ENCODE measurements at places on chromosomes 4 and X.

- DNase-seq = no peak
These were observed 25.8 kb downstream of the OTUD4 start for GRCh38 chr4:145154573-145154972.

DNA sequence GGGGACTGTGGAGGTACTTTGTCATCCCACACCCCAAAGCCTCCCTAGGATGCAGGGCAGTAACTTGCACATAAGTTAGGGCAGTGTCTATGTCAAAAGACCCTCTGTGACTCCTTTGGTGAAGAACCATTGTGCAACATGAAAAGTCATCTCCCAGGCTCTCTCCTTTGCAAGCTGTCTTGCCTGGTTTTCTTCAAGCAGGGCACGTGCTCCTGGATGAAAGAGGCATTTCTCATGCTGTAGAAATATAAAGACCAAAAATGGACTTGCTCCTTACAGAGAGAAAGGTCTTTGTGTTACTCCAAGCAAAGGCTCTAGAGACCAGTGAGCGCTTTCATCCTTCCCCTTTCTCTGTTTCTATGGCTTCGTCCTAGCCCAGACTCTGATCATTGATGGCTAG, 44.9 kb downstream of the PLAC1 start:
- no peak for DNase-seq

DNA sequence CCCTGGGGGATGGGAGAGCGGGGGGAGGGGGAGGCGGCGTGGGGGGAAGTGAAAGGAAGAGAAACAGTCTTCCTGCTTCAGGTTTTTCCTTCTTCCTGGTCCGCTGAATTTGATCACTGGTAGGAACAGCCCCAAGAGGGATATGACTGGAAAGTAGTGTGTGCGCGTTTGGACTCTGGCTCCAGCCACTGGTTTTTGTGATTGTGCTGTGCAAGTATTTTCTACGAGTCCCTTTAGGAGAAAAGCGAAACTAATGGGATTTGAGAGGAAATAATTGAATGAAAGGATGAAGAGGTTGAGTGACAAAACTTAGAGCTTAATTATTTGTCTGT, 836 bp downstream of the PRRG1 start:
- no peak for DNase-seq

DNA sequence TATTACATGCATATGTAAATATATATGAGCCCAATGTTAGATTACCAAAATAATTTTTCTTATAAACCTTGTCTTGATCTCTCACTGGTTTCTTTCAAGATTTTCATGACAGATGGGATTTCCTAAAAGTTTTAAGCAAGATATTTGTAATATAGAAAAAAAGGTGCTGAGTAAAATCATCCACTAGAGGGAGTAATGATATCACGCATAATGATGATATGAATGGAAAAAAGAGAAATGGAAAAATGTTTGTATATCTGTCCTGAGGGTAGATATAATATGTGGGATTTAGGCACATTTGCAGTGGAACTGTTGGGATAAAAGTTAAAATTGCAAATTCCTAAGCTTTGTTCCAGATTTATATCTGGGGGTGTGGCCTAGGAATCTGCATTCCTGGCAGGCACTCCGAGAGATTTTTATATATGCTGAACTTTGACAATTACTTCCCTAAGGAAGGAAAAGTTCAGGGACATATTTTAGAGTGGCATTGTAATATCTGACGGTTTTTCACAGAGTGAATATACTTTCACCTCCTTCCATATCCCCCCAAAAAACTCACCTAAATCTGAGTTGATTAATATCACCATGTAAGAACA, 60.5 kb downstream of the TMA16 start:
- no peak for DNase-seq

- DNase-seq = no peak
These were observed 104.3 kb upstream of the RAPGEF2 start for GRCh38 chr4:158998624-158999023.

GRCh38 chr4:17165286-17165685, 266.8 kb upstream of the LDB2 start:
- DNase-seq = no peak

GRCh38 chr4:15149839-15150592, 147.7 kb downstream of the CPEB2 start:
- peak; percentile 32 for DNase-seq

DNA sequence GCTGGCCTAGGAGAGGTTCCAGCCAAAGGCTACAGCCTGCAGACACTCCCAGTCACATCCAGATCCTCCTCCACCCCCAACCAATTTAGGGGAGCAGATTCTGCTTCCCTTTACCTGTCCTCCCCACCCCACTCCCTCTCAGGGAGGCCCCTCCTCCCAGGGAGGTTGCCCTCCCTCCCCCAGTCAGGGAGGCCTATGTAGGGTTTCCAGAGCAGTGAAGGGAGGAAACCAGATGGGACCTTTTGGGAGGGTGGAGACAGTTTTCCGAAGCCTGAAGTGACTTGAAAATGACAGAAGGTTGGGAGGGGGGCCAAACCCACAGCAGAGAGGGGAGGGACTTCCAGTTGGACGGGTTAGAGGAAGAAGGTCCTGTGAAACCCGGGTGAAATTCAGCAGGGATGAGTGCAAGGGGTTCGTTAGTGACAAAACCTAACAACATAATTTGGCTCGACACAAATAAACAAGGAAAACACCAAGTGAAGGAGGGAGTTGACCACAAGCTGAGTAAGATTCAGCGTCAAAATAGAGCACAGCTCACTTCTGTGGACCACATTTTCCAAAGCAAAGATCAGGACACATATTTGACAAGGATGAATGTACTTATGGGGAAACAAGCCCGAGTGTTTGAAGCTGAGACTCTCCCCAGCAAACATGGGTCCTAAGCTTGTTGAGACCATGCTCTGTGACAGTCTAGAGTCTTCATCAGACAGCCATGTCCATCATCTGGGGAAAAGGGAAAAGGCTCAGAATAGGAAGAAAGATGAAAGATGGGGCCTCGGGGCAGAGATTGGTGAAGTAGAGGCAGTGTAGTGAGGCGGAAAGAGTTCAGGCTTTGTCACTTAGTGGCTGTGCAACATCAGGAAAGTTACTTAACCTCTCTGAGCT, 46.4 kb downstream of the PRPS1 start:
- no peak for DNase-seq

DNA sequence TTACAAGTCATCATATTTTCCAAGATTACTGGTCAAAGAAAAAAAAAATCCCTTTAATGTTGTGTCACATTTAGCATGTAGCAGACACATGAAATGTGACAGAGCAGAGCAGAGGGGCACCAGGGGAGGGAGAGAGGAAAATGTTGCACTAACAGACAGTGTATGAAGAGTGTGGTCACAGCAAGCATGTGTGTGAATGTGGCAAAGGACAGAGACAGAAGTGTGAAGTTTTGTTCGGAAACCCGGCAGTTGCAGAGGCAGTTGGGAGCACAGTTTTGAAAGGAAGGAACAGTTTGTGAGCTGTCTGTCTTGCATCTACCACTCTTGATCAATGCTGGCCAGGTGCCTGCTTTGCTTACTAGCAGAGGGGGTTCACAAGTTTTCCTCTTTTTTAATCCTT, 83.9 kb upstream of the MAP3K15 start:
- no peak for DNase-seq

GRCh38 chrX:39759526-39760224, 338.1 kb downstream of the BCOR start:
- DNase-seq = peak; percentile 56

- DNase-seq = no peak
These were observed 291.7 kb downstream of the INPP4B start for GRCh38 chr4:142554412-142554811.

GRCh38 chrX:20913760-20914159, 460.5 kb upstream of the CNKSR2 start:
- no peak for DNase-seq

DNA sequence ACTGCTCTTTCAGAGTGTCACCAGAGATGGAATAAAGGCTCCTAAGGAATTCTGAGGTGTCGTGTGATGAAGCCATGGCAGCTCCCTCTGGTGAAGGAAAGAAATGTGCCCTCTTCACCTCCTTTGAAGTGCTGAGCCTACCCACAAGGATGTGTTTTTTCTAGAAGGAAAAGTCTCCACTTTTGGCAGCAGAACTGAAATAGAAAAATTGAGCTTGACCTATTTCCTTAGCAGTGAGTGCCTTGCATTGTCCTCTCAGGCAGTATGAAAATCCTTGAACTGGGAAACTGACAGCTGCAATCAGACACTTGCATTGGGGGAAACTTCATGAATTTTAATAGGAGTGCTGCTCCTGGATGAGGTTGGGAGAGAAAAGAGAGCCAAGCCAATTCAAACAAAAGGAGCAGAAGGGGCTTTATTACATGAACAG, 95.2 kb downstream of the DCLK2 start:
- DNase-seq = peak; percentile 32
